ENCODE measurements at places on chromosomes 12 and 14. TPM values are rescaled to one million over a fixed set of nuclear protein-coding genes. Genes with fewer than 3 reads are reported as not detected.
A peak's percentile ranks its signal among the peaks of the same experiment; 100 is the strongest.

- H3K36me3 ChIP-seq: peaks cover 39% of the 10 kb centered on the region
- no peak for DNase-seq
- no peak overlapping the region for H3K4me3 ChIP-seq
- peaks cover 12% of the 10 kb centered on the region for H3K4me1 ChIP-seq
- H3K27ac ChIP-seq: no peak overlapping the region
- H3K27me3 ChIP-seq: no peaks in the 10 kb centered on the region
Observed at GRCh38 chr14:71713451-71713850, 218.8 kb upstream of the RGS6 start.

GRCh38 chr14:72651714-72652113 lies 242.2 kb downstream of the DPF3 start:
- H3K27ac ChIP-seq: no peak overlapping the region
- DNase-seq: no peak
- H3K27me3 ChIP-seq: peaks cover 9% of the 10 kb centered on the region
- no peaks in the 10 kb centered on the region for H3K36me3 ChIP-seq

GRCh38 chr12:76029982-76030340 lies 1.6 kb downstream of the PHLDA1 start:
- H3K4me1 ChIP-seq: peaks cover 25% of the 10 kb centered on the region
- H3K27me3 ChIP-seq: peaks cover 9% of the 10 kb centered on the region
- peaks cover 7% of the 10 kb centered on the region for H3K36me3 ChIP-seq
- H3K27ac ChIP-seq: peak overlapping the region; percentile 93

- H3K4me3 ChIP-seq: no peak overlapping the region
- H3K4me1 ChIP-seq: no peaks in the 10 kb centered on the region
- DNase-seq: no peak
- H3K27me3 ChIP-seq: peaks cover 16% of the 10 kb centered on the region
- peaks cover 5% of the 10 kb centered on the region for H3K36me3 ChIP-seq
Observed at GRCh38 chr12:53143355-53143754, 37.2 kb upstream of the ZNF740 start.

DNA sequence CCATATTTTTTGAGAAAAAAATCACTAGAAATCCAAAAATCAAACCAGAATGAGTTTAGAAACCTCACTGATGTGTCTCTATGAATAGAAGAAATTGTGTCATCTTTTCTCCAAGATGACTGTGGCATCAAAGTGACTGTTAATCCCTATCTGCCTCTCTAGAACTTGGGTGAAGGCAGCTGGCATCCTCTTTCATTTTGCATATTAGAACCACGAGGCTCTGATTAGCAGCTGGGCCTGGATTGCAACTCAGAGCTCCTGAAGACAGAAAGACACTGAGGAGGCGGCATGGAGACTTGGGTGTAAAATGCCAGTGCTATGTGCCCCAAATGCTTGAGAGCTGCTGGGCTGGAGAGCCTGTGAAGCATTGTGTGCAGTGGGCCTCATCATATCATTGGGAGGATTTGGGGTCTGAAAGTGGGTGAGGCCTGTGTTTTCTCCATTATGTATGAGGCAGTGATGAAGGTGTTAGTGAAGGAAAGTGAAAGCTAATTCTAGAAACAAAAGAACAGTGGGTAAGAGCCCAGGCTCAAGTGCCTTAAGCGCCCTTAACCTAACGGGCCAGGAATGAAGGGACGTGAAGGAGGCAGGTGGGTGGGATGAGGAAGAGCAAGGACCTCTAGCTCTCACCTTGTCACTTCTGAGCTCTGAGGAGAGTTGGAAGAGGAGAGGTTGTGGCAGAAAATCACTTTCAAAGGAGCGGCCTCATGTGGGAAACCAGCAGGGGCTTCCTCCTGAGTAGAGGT lies 26.2 kb downstream of the NKX2-8 start:
- H3K27me3 ChIP-seq: peaks cover 2% of the 10 kb centered on the region
- H3K4me1 ChIP-seq: no peaks in the 10 kb centered on the region
- no peak overlapping the region for H3K4me3 ChIP-seq
- no peaks in the 10 kb centered on the region for H3K36me3 ChIP-seq

GRCh38 chr12:16019136-16019535 lies 108.0 kb downstream of the DERA start:
- H3K4me3 ChIP-seq: no peak overlapping the region
- no peaks in the 10 kb centered on the region for H3K4me1 ChIP-seq
- no peaks in the 10 kb centered on the region for H3K27me3 ChIP-seq
- DNase-seq: no peak
- no peak overlapping the region for H3K27ac ChIP-seq
- peaks cover 50% of the 10 kb centered on the region for H3K36me3 ChIP-seq

DNA sequence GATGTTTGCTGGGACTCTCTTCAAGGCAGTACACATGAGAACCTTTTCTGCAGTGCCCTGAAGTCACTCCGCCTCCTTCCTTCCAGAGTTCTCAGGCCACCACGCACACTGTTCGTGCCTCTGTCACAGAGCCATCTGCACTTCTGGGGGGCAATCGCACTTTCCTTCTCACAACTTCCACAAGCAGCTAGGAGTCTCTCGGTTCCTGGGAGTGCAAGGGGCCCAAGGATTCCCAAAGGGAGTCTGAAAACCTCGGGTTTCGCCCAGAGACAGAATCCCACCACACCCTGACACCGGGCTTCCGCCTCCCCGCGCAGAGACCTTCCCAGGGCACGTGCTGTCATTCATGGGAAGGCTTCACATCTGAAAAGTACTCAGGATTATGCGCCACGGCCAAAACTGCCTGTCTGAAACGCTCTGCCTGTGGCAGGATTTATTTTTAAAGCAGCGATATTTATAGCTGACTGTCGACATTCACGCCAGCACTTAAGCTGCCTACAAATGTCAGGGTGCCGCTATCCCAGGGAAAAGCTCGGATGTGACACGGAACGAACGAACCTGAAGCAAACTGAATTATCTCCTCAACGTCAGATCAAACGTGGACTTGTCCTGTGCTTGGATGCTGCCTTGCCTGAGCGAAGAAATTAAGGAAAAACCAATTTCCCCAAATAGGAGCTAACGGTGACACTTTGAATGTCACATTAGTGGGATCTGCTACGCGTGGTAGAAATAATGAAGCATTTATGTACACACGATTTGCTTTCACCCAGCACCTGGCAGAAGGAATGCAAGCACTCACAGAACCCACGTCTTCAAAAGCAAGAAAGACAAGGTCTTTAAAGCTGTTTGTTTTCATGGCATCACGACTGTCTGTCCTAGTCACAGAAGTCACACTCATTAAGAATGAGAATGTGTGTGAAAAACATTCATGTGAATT lies 154.0 kb downstream of the PIWIL1 start:
- H3K4me1 ChIP-seq: no peaks in the 10 kb centered on the region
- peaks cover 2% of the 10 kb centered on the region for H3K27me3 ChIP-seq
- H3K27ac ChIP-seq: no peak overlapping the region
- H3K36me3 ChIP-seq: no peaks in the 10 kb centered on the region

DNA sequence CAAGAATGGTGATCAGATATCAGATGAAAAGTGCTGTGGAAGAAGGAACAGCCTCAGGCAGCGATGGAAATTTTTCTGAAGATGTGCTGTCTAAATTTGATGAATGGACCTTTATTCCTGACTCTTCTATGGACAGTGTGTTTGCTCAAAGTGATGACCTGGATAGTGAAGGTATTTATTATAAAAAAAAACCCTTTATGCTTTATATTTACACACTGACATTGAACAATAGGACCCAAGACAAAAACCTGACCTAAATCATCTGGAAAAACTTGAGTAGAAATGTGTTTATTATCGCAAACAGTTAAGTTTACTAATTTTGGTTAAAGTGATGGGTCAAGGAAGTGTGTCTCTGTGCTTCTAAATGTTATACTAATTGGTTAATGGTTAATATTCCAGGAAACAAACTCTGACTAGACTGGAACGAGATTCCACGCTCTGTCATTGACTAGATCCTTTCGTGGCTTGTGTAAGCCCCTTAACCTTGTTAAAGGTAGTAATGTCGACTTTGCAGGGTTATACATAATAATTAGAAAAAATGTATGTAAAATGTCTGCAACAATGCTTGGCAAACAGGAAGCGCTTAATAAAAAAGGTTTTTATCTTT lies 62.7 kb downstream of the LRRK2 start:
- H3K4me1 ChIP-seq: no peaks in the 10 kb centered on the region
- H3K36me3 ChIP-seq: no peaks in the 10 kb centered on the region
- no peak for DNase-seq
- H3K4me3 ChIP-seq: no peak overlapping the region

GRCh38 chr14:71629250-71629649 lies 303.0 kb upstream of the RGS6 start:
- no peaks in the 10 kb centered on the region for H3K4me1 ChIP-seq
- DNase-seq: no peak
- peaks cover 39% of the 10 kb centered on the region for H3K36me3 ChIP-seq
- H3K27ac ChIP-seq: no peak overlapping the region

DNA sequence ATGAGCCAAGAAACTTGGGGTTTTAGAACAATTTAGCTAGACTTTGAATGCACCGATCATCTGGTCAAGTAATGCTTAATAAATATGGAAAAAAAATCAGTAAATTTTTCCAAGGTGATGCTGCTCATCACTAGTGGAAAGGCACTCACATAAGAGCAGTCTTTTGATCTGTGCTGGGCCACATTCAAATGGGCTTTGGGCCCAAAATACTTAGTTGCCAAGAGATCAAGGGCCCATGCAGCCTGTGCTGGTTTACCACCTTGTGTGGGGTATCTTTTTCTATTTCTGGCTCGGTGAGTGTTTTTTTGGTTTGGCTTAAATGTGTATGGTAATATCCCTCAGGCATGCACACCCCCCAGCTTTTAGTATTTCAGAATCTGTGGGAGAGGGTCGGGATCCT lies 943.2 kb downstream of the TMTC2 start:
- H3K4me1 ChIP-seq: no peaks in the 10 kb centered on the region
- DNase-seq: no peak
- H3K4me3 ChIP-seq: no peak overlapping the region
- H3K27ac ChIP-seq: no peak overlapping the region

GRCh38 chr12:122840580-122841513 lies 5.6 kb downstream of the HIP1R start:
- H3K27ac ChIP-seq: peak overlapping the region; percentile 8
- H3K4me3 ChIP-seq: no peak overlapping the region
- no peaks in the 10 kb centered on the region for H3K36me3 ChIP-seq
- peaks cover 21% of the 10 kb centered on the region for H3K4me1 ChIP-seq
- no peak for DNase-seq

DNA sequence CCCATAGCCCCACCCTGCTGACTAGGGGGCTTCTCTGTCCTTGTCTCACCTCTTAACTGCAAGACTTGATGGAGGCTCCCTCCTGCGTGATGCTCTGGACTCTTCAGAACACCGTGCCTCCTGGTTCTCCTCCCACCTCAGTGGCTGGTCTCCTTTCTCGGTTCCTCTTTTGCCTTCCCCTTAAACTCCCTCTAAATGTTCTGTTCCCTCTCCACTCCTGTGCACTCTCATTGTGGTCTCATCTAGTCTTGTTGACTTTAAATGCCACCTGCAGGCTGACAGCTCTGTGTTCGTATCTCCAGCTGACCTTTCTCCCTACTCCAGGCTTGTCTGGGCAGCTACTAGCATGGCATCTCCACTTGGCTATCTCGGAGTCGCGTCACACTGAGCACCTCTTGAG lies 28.3 kb downstream of the DYNC1H1 start:
- peaks cover 32% of the 10 kb centered on the region for H3K36me3 ChIP-seq
- no peaks in the 10 kb centered on the region for H3K4me1 ChIP-seq
- no peaks in the 10 kb centered on the region for H3K27me3 ChIP-seq

DNA sequence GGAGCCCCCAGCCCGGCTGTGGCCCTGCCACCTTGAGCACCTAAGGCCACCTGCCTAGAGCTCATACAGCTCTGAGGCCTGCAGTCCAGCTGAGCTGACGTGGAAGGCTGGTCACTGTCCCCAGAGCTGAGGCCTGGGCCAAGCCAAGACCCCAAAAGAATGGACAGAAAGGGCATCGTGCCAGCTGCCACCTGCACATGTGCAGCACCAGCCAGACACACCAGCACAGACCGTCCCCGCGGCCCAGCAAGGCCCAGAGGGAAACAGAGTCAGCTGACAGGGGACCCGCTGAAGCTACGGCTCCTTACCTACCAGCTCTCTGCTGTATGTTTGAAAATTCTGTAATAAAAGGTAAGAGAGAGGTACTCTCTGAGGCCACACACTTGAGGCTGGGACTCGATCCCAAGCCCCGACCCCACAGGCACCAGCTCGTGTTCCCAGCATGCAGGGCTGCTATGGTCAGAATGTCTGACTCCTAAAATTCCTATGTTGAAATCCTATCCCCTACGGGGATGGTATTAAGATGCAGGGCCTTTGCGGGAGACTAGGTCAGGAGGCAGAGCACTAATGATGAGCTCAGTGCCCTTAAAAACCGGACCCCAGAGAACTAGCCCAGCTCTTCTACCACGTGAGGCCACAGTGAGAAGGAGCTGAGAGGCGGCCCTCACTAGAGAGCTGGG lies 25.4 kb downstream of the BRF1 start:
- no peaks in the 10 kb centered on the region for H3K36me3 ChIP-seq
- H3K4me3 ChIP-seq: no peak overlapping the region
- H3K4me1 ChIP-seq: no peaks in the 10 kb centered on the region
- DNase-seq: no peak
- H3K27ac ChIP-seq: no peak overlapping the region

- H3K4me3 ChIP-seq: no peak overlapping the region
- H3K27ac ChIP-seq: no peak overlapping the region
- no peak for DNase-seq
- no peaks in the 10 kb centered on the region for H3K36me3 ChIP-seq
- H3K4me1 ChIP-seq: no peaks in the 10 kb centered on the region
Observed at GRCh38 chr12:72330301-72330700, 58.1 kb downstream of the TRHDE start.

DNA sequence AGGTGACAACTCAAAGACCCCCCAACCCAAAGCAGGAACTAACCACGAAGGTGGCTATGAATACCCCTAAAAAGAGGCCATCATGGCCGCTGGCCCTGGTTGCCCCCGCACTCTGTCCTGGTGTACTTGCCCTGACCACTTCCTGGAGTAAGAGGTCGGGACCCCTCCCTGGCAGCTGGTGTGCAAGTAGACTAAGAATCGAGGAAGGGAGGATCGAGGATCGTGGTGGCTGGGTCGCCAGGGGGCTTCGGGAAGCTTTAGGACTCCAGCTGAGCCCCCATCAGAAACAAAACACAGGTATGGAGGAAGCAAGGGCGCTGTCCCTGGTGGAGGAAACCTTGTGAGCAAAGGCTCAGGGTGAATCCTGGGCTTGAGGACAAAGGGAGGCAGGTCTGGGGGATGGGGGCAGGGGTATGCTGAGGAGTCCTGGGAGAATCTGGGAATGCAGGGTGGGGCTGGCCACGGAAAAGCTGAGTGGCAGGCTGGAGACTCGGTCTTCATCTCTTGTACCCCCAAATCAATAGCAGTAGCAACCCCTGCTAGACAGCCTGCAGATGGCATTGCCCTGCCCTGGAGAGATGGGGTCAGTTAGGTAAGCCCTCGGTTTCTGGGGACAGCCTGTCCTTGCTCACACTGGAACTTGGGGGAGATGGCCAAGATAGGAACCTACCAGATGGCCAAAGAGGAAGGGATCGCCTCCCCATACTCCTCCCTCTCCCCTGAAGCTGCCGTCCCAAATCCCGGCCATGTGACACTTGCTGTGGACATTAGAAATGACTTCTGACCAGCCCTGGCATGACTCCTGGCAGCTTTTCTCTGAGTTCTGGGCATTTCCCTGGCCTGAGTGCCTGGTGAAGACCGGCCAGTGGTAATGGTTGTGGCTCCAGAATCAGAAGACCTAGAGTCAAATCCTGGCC lies 45.3 kb upstream of the ESRRB start:
- H3K4me3 ChIP-seq: no peak overlapping the region
- no peaks in the 10 kb centered on the region for H3K36me3 ChIP-seq
- DNase-seq: no peak
- no peak overlapping the region for H3K27ac ChIP-seq
- peaks cover 37% of the 10 kb centered on the region for H3K27me3 ChIP-seq

E2F7 gene
- 20.3 TPM for total RNA-seq

SSTR1 gene
- total RNA-seq: not detected

B4GALNT3 gene
- total RNA-seq: 4.4 TPM

MUCL1 gene
- not detected for total RNA-seq

PARPBP gene
- 20.5 TPM for total RNA-seq

PLEKHG7 gene
- not detected for total RNA-seq

DPPA3 gene
- total RNA-seq: not detected

CLEC4A gene
- 0.83 TPM for total RNA-seq
